HepG2 (cell line): ENCODE measurements at places on chromosomes 2 and 18. TPM values are rescaled to one million over a fixed set of nuclear protein-coding genes. Genes with fewer than 3 reads are reported as not detected.

NPAS2 gene
- total RNA-seq = 14.8 and 16.8 TPM in 2 replicates

- no peaks in the 10 kb centered on the region for H3K36me3 ChIP-seq
- H3K4me3 ChIP-seq = no peak overlapping the region
These were observed 33.7 kb upstream of the STAT4 start for GRCh38 chr2:191184457-191184856.

DNA sequence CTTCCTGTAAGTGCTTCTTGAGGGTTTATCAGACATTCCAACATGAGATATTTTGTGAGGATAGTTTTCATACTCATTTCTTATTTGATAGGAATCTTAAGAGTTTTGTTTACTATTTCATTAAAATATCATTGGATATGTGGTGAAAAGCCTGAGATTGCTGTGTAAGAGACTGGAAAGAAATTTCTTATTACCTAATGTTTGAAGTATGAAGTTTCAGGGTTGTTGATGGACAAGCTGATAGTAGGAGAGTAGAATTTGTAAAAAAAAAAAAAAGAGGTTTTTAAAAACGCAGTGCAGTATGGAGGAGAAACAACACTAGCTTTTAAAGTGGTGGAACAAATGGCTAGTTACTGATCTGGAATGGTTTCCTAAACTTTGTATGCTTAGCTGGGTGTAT lies 7.7 kb downstream of the EPB41L5 start:
- H3K4me1 ChIP-seq = peaks cover 35% of the 10 kb centered on the region
- no peak overlapping the region for H3K4me3 ChIP-seq
- no peak overlapping the region for H3K27ac ChIP-seq
- no peaks in the 10 kb centered on the region for H3K27me3 ChIP-seq
- H3K36me3 ChIP-seq = no peaks in the 10 kb centered on the region

ZNF521 gene
- 0.02 TPM in 1 of 2 replicates, not detected in the other for total RNA-seq

ADRA2B gene
- not detected in 2 replicates for total RNA-seq

UGT1A10 gene
- total RNA-seq = 0.10 TPM in 1 of 2 replicates, not detected in the other

GRCh38 chr2:199462956-199463692 lies 5.4 kb upstream of the SATB2 start:
- DNase-seq = no peak
- peaks cover 77% of the 10 kb centered on the region for H3K27me3 ChIP-seq
- H3K4me3 ChIP-seq = peak overlapping the region; percentile 40
- peaks cover 24% of the 10 kb centered on the region for H3K4me1 ChIP-seq
- H3K27ac ChIP-seq = no peak overlapping the region

DNA sequence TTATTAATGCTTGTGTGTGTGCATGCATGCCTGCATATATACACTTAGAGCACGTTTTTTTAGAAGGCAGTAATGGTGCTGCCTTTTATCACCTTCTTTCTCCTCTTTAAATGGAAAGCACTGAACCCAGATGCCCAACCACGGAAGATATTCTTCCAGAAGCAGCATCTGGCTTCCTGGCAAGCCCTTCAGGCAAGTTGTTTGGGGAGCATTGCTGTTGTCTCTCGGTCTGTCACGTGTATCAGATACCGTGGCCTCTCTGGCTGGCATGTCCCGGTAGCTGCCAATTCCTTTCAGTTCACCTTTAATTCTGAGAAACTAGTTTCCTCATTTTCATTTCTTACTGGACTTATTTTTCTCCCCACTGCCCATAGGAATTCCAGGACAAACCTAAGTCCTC lies 587.8 kb downstream of the ARHGAP15 start:
- no peaks in the 10 kb centered on the region for H3K27me3 ChIP-seq
- no peaks in the 10 kb centered on the region for H3K36me3 ChIP-seq
- no peak overlapping the region for H3K4me3 ChIP-seq
- no peaks in the 10 kb centered on the region for H3K4me1 ChIP-seq
- H3K27ac ChIP-seq = no peak overlapping the region
- DNase-seq = no peak

KCNE4 gene
- total RNA-seq = not detected in 2 replicates

CHRNA1 gene
- not detected in 2 replicates for total RNA-seq

- H3K36me3 ChIP-seq = no peaks in the 10 kb centered on the region
- no peak overlapping the region for H3K27ac ChIP-seq
- no peaks in the 10 kb centered on the region for H3K27me3 ChIP-seq
- no peak for DNase-seq
- no peaks in the 10 kb centered on the region for H3K4me1 ChIP-seq
These were observed 4.5 kb downstream of the DYTN start for GRCh38 chr2:206713746-206714145.

GRCh38 chr18:7844017-7844416 lies 276.9 kb downstream of the PTPRM start:
- no peak for DNase-seq
- no peak overlapping the region for H3K27ac ChIP-seq
- H3K36me3 ChIP-seq = peaks cover 1% of the 10 kb centered on the region; the same call in 1 of the 2 replicates
- H3K27me3 ChIP-seq = no peaks in the 10 kb centered on the region
- no peaks in the 10 kb centered on the region for H3K4me1 ChIP-seq

TTC32 gene
- total RNA-seq = 18.5 and 21.6 TPM in 2 replicates

CPS1 gene
- 44.9 and 51.7 TPM in 2 replicates for total RNA-seq

- no peak overlapping the region for H3K4me3 ChIP-seq
- H3K4me1 ChIP-seq = no peaks in the 10 kb centered on the region
- H3K27me3 ChIP-seq = no peaks in the 10 kb centered on the region
These were observed 219.7 kb upstream of the STK17B start for GRCh38 chr2:196391149-196391479.

DNA sequence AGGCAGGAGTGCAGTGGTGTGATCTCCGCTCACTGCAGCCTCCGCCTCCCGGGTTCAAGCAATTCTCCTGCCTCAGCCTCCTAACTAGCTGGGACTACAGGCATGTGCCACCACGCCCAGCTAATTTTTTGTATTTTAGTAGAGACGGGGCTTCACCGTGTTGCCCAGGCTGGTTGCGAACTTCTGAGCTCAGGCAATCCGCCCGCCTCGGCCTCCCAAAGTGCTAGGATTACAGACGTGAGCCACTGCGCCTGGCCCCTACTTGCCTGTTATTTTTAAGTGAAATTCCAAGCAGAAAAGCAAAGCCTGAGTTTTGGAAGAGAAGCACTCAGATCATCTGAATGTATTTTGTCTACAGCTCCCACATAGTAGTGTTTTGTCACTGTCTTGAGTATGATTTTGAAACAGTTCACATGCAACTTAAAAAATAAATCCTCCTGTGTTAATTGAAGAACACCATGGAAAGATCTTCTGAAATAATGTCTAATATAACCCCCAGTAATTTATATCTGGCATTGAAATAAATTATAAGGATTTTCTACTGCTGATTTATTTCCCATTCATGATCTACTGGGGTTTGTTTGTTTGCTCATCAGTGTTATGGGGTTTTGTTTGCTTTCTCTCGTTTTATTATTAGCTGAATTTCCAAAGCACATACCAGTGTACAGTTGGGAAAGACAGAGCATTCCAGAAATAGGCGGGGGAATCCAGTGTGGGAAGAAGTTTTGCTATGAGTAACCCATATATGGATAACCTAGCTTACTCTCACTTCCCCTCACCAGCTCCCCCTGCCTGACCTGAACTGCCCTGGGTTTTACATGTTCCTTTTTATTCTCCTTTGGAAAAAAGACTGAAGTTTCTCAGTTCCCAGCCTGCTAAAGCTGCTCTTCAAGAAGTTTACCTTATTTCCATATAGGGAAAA lies 80.1 kb upstream of the MAP3K20 start:
- no peaks in the 10 kb centered on the region for H3K27me3 ChIP-seq
- peaks cover 39% of the 10 kb centered on the region for H3K4me1 ChIP-seq
- no peak overlapping the region for H3K4me3 ChIP-seq
- no peaks in the 10 kb centered on the region for H3K36me3 ChIP-seq
- peak; percentile 86 for DNase-seq
- no peak overlapping the region for H3K27ac ChIP-seq

DNA sequence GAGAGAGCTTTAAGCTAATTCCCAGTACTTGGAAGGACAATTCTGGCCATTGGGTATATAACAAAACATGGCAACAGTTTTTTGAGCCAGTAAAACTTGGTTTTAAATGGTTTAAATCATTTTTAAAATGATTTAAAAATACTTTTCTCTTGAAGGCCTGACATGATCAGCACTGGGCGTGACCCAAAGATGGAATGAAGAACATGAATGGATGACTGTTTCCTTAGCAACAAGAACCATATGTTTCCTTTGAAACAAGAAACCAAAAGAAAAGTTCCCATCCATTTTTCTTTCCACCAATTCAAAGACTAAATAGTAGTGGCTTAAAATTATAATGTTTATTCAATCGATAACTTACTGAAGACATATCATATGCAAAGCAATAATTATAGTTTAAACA lies 348.3 kb upstream of the FIGN start:
- no peak for DNase-seq
- H3K27me3 ChIP-seq = no peaks in the 10 kb centered on the region
- no peaks in the 10 kb centered on the region for H3K36me3 ChIP-seq
- no peak overlapping the region for H3K27ac ChIP-seq

DNA sequence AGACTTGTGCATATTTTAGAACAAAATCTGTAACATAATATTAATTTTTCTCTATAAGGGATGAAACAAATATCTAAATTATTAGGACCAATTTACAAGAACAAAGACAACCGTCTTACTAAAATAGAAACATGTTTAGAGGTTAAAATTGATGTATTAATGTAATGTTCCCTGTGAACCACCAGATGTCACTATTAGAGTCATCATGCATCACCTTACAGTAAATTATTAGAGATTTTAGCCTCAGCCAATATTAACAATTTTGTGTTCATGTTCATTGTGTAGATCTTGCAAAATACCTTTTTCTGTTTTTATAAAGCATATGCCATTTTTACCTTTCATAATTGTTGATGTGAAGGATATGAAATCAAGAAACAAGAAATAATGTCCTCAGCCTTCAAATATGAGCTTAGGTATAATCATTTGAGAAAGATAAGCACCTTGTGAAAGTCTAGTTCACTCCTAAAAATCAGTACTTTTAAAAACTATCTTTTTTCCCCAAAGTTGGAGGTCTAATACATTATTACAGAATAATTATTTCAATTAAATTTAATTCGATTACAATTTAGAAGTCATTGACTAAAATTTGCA lies 344.3 kb upstream of the KCNH7 start:
- H3K4me3 ChIP-seq = no peak overlapping the region
- H3K27me3 ChIP-seq = no peaks in the 10 kb centered on the region
- no peak for DNase-seq
- H3K27ac ChIP-seq = no peak overlapping the region

GRCh38 chr2:134335601-134336000 lies 81.7 kb downstream of the MGAT5 start:
- peaks cover 5% of the 10 kb centered on the region for H3K36me3 ChIP-seq
- H3K4me3 ChIP-seq = no peak overlapping the region
- no peak overlapping the region for H3K27ac ChIP-seq
- no peaks in the 10 kb centered on the region for H3K27me3 ChIP-seq

DNA sequence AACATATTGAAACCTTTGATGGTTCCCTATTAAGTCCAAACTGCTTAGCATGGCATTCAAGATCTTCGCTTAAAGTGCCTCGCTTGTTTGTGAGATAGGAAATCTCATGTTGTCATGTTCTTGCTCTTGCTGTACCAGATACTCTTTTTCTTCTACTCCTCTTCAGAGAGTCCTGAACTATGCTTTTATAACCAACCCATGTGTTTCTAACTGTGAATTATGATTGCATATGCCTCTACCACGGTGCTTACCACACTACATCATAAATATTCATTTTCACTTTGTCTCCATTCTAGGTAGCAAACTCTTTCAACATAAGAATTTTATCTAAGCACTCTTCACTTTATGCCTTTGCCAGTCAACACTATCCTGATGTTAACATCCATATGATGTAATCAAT lies 23.6 kb downstream of the STAT4 start:
- no peak overlapping the region for H3K4me3 ChIP-seq
- H3K36me3 ChIP-seq = no peaks in the 10 kb centered on the region
- H3K27ac ChIP-seq = no peak overlapping the region
- DNase-seq = no peak
- H3K4me1 ChIP-seq = no peaks in the 10 kb centered on the region

RAB17 gene
- 68.0 and 70.0 TPM in 2 replicates for total RNA-seq

- no peak overlapping the region for H3K27ac ChIP-seq
- no peaks in the 10 kb centered on the region for H3K27me3 ChIP-seq
- no peak for DNase-seq
- H3K36me3 ChIP-seq = no peaks in the 10 kb centered on the region
- peaks cover 16% of the 10 kb centered on the region for H3K4me1 ChIP-seq
- no peak overlapping the region for H3K4me3 ChIP-seq
These were observed 296.1 kb upstream of the NT5C1B start for GRCh38 chr2:18885457-18885856.

ACVR1 gene
- total RNA-seq = 2.3 and 2.8 TPM in 2 replicates
